IMR-90 (cell line): ENCODE measurements at places on chromosomes 3 and 15. TPM values are rescaled to one million over a fixed set of nuclear protein-coding genes. Genes with fewer than 3 reads are reported as not detected.

GRCh38 chr3:126419151-126419703 lies 24.5 kb downstream of the CFAP100 start:
- no peak for DNase-seq

- peak; percentile 34 for DNase-seq
These were observed 591.0 kb downstream of the MECOM start for GRCh38 chr3:169072494-169072893.

GRCh38 chr3:161163297-161163696 lies 57.8 kb upstream of the NMD3 start:
- DNase-seq = peak; percentile 89

- DNase-seq = no peak
These were observed 239.4 kb downstream of the XXYLT1 start for GRCh38 chr3:195031574-195032003.

DNA sequence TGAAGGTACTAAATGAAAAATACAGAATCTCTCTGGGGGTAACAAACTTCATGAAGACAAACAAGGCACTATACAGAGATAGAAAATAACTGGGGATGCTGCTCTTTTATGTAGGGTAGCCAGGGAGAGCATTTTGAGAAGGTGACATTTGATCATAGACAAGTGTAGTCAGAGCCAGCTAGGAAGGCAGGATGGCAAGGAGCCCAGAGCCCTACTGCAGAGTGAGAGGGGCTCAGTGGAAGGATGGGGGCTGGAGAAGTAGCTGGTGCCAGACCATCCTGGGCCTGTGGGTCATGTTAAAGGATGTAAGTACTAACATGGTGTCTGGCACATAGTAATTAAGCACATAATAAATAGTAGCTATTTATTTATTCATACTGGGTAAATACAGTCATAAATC lies 133.6 kb downstream of the MEIS2 start:
- DNase-seq = no peak

LIPC gene
- under 0.01 TPM in 1 of 2 replicates, not detected in the other for total RNA-seq

CSPG4 gene
- total RNA-seq = 12.4 and 14.7 TPM in 2 replicates

GOLGA6L9 gene
- 0.90 and 1.1 TPM in 2 replicates for total RNA-seq

- no peak for DNase-seq
These were observed 30.5 kb downstream of the ITGB5 start for GRCh38 chr3:124856677-124857076.

MNS1 gene
- total RNA-seq = 0.36 and 0.83 TPM in 2 replicates

DNA sequence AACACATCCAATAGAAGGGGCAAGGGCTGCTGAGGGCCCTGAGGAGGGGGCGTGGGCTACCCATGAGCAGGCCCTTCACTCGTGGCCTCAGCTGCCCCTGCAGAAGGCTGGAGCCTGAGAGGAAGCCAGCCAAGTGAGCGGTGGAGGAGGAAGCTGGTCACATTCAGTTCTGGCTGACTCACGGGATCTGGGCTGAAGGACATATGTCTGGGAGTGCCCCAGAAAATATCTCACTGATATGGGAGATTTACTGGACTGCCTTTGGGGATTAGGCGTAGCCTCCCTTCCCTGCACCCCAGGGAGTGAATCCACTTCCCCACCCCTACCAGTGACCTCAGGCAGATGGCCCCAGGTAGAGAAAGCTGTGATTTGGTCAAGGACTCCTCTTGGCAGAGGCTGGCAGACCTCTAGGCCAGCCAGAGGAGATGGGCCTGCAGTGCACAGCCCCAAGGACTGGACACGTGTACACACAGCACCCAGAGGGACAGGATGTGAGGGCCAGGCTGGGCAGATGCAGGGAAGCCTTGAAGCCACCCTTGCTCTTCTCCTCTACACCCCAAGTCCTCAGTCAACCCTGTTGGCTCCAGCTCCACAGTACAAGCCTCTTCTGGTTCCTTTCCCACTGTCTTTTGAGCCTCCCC lies 14.2 kb upstream of the ANKDD1A start:
- DNase-seq = peak; percentile 75

DNA sequence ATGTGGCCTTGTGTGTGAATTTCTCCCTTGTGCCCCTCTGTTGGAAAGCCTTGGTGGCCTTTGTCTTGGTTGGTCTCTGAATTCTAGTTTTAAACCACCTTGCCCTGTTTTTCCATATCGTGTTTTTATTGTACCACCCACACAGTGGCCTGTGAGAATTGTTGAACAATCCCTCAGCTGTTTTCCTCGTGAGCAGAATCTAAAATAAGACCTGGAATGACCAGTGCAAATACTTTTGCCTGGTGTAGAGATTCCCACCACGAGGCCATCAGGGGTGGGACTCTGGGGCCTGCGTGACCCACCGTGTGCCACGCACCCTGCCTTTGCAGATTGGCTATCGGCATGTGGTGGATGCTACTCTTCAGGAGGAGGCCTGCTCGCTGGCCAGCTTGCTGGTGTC lies 19.0 kb upstream of the CLEC3B start:
- DNase-seq = no peak

DNA sequence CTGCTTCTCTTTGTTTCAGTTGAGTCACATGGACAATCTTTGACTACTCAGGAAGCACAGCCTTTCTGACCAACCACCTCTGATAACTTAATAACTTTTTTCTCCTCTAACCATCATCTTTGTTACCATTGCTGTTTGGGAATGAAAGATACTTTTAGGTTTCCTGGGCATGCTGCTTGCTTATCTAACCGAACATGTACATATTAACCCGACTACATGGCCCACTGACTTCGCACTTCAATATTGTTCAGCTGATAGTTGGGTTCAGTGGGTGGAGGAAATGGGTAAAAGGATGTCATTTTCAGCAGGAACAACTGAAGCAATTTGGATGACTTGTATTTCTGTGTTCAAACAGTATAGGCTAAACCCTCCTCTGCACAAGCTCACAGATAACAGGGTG lies 214.3 kb downstream of the SQOR start:
- no peak for DNase-seq

PDE8A gene
- total RNA-seq = 32.4 and 40.3 TPM in 2 replicates

DLEC1 gene
- not detected in 2 replicates for total RNA-seq

- no peak for DNase-seq
These were observed 37.3 kb downstream of the NKIRAS1 start for GRCh38 chr3:23879485-23879884.

GRCh38 chr3:59256230-59256629 lies 206.4 kb upstream of the CFAP20DC start:
- no peak for DNase-seq

HES1 gene
- 3.6 and 8.3 TPM in 2 replicates for total RNA-seq

DNA sequence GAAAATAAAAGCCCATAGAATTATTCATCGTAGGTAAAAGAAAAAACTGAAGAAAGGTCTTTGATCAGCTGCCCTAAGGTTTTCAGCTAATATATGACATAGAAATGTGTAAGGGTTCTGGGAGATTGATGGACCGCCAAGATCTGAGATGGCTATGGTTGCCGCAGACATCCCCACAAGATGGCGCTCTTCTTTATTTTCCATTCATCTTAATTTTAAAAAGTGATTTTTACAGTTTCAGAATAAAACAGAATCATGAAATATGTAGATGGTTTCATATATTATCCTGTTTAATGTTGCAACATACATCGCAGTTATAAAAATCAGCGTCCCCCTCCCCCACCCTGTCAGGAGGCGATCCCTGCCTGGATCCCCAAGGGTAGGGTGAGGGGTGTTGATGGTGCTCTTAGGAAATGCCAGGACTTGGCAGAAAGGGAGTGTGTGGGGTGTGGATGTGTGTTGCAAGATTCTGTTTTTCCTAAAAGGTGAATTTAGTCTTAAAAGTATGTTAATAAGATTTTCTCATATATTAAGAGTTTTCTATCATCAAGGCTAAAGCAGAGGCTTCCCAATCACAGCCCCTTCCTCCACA lies 68.8 kb downstream of the ANXA2 start:
- DNase-seq = peak; percentile 37

CCDC33 gene
- total RNA-seq = not detected in 2 replicates

DNA sequence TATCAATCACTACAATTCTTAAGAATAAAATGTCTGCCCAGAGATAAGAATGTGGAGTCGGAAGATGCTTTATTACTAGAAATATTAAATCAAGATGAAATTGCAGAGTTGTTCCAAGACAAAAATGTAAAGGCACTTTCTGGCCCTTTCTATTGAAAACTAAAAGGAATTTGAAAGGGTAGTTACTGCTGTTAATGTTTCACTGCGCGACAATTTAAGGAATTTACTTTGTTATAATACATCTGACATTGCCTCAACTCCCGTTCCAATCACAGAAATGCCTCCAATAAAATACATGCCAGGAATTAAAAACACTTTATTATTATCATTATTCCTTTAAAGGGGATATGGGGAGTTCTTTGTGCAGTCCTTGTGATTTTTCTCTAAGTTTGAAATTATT lies 26.4 kb downstream of the RSL24D1 start:
- no peak for DNase-seq

DNA sequence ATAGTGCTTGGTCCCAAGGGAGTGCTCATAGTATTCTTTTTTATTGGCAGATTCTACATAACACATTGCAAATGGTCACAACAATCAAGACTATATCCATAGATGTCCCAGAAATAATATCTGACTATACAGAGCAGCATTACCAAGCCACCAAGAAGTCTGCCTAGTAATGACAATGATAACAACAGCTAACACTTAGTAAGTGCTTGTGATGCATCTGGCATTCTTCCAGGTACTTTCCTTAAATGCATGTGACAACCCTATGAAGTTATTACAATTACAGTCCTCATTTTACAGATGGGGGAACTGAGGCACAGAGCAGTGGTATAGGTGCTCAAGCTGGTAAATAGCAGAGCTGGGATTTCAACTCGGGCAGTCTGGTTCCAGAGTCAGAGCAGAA lies 49.6 kb upstream of the ICE2 start:
- DNase-seq = peak; percentile 61

BHLHE40 gene
- total RNA-seq = 22.8 and 24.2 TPM in 2 replicates

DNA sequence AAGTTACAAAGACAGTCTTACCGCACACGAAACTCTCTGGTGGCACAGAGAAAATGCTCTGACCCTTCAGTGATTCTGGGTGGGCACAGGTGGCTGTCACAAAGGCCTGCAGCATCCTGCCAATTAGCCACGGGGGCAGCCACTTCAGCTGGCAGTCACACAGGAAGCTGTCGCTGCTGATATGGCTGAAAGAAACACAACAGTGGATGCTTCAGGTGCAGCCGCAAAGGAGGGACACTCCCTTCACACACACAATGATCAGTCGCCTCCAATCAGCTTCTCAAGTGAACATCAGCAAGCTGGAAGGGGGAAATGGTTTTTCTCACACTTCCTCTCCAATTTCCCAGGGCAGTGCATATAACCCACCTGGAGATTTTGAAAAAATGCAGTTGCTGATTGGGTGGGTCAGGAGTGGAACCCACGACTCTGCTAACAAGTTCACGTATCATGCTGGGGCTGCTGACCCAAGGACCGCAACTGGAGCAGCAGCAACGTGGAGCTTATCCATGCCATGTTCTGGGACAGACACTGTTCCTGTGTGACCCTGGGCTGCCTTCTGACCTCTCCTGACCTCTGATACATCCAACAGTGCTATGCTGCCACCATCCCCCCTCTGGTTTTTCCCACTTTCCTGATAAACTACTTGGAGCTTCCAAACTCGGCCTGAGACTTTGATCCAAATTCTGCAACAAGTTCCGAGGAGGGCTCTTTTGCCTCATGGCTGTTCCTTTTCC lies 106.6 kb downstream of the LRIG1 start:
- DNase-seq = no peak

- no peak for DNase-seq
These were observed 109.4 kb downstream of the FILIP1L start for GRCh38 chr3:100004931-100005330.

TMPRSS7 gene
- not detected in 2 replicates for total RNA-seq

DNA sequence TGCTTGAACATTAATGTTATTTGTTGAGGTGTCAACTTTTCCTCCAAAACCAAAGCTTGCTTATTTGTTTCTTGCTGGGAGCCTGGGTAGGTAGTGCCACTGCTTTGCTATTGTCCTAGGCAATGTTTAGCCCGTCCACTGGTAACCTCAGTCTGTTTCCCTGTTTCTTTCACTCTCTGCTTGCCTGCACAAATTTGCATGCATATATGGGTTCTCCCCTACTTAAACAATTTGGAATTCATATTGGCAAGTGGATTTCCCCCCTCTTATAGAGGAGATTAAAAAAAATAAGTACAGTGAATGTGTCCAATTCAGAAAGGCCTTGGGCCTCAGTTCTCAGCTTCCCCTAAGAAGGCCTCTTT lies 45.0 kb upstream of the BOC start:
- no peak for DNase-seq

DNA sequence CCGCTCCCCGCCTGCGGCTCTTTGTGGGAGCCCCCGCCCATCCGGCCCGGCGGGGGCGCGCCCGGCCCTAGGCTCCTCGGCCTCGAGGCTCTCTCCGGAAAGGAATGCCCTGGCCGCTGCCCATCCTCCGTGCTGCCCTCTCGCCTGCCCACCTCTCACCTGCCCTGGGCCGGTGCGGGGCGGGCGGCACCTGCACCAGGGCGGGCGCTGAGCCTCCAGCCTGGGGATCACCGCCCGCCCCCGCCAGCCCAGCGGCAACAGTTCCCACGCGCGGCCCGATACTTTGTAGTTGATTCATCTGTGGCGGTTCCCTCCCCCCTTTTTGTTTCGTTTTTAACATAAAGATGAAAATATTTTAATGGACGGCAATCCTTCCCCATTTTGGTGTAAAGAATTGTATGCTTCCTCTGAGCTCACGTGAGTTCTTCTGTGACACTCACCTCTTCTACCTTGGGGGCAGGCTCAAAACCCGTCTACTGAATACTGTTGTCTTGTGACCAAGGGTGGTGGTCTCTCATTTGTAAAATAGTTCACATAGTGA lies 1.9 kb downstream of the KLF13 start:
- DNase-seq = peak; percentile 49

UQCRC1 gene
- total RNA-seq = 952 and 1,365 TPM in 2 replicates

VGLL3 gene
- total RNA-seq = 96.7 and 97.3 TPM in 2 replicates

GRCh38 chr15:26983822-26984221 lies 12.8 kb downstream of the GABRG3 start:
- DNase-seq = no peak

REC114 gene
- total RNA-seq = not detected in 2 replicates

IGDCC3 gene
- under 0.01 and 0.18 TPM in 2 replicates for total RNA-seq

DNA sequence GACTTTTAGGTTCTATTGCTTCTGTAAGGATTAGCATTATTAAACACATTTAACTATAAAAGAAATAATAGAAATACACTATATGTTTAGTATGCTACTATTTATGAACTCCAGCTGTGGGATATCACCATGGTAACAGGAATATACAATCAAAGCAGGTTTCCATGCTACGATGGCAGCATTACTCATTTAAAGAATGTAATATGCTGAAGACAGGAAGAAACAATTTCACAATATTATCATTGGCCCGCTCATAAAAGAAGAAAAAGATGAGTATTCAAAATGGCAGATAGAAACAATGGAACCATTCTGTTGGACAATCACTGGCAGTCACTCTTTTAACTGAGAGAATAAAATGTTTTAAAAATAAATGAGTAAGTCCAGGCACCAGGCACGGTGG lies 153.4 kb downstream of the CBLB start:
- peak; percentile 90 for DNase-seq

GRCh38 chr15:56383010-56383409 lies 17.8 kb downstream of the TEX9 start:
- no peak for DNase-seq

GRCh38 chr3:10577486-10577885 lies 72.1 kb upstream of the ATP2B2 start:
- DNase-seq = no peak
